ENCODE measurements at places on chromosomes 1 and 21.

DNA sequence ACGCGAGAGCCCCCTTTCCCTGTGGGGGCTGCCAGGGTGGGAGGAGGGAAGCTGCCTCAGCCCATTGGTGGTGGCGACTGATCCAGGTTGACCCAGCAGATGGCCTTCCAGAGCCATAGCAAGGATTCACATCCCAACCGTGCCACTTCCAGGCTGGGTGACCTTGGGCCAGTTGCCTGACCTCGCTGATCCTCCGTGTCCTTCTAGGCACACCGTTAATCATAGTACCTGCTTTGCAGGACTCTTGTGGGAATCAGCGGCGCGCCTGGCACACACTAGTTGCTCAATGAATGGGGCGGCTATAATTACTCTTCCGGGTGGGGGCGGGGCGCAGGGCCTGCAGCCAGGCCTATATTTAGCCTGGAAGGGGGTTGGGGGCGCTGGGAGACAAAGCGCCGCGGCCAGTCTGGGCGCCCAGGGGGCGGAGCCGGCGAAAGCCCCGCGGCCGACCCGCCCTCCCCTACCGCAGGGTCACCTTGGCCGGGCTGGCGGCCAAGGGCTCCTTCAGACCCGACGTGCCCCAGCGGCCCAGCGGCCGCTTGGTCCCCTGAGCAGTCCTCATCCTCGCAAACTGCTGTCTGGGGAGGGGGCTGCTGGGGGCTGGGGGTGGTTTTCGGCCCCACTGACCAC is 5.1 kb downstream of the HSPB7 start:
- DNase-seq: no peak

GRCh38 chr21:36968414-36968813 is 1.9 kb upstream of the HLCS start:
- no peak for DNase-seq

DNA sequence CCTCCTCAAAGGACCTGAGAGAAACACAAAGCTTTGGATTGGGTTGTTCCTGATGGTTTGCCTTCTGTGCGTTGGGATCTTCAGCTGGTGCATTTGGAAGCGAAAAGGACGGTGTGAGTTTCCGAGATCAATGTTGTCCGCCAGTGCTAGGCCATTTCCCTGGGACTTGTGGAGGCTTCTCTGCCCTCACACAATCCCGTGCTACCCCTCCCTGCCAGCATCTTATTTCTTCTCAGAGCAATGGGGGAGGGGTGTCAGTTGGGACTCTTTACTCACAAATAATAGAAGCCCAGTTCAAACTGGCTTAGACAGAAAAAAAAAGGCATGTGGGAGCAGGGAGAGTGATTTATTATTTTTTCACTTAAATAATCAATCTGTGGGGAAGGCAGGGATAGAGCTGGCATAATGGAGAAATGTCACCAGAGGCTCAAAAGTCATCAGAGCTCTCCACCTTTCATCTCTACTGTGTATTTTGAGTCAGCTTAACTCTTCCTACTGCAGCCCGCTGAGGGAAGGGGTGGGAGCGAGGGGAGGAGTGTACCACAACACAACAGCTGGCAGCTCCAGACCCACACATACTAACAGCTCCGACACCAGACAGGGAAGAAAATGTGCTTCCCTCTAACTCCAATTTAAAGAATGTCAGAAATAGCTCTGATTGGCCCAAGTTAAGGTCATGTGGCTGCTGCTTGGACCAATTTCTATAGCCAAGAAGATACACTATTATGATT is 22.4 kb downstream of the LY9 start:
- DNase-seq: no peak

GRCh38 chr1:195584870-195585624 is 1023.2 kb downstream of the KCNT2 start:
- no peak for DNase-seq

GRCh38 chr1:94115254-94115899 is 5.6 kb downstream of the ABCA4 start:
- no peak for DNase-seq

- no peak for DNase-seq
Measured at GRCh38 chr1:58816747-58817221, 32.9 kb upstream of the JUN start.

Data from stimulated activated CD8-positive, alpha-beta memory T cell treated with anti-CD3 and anti-CD28 coated beads, Interleukin-7, amount 100 ng/mL, for 1 hour (primary cell).